ENCODE measurements at places on chromosomes 6 and 20. TPM values are rescaled to one million over a fixed set of nuclear protein-coding genes. Genes with fewer than 3 reads are reported as not detected.

The REM1 gene
- total RNA-seq, result 9.3 TPM

The ARMC12 gene
- 5.0 TPM for total RNA-seq

The ERVFRD-1 gene
- not detected for total RNA-seq

The OGFR gene
- 44.7 TPM for total RNA-seq

The TRIM15 gene
- not detected for total RNA-seq

The EDN3 gene
- 0.55 TPM for total RNA-seq

The CDH4 gene
- not detected for total RNA-seq

The AVP gene
- total RNA-seq, result not detected

The DSP gene
- 4.9 TPM for total RNA-seq

The ALDH5A1 gene
- 2.8 TPM for total RNA-seq

The RSPO3 gene
- total RNA-seq, result 11.7 TPM

The BTBD9 gene
- total RNA-seq, result 20.8 TPM

The GRM4 gene
- total RNA-seq, result not detected

The MUC21 gene
- total RNA-seq, result not detected

The CD109 gene
- total RNA-seq, result 22.9 TPM

The ZFAND3 gene
- 34.4 TPM for total RNA-seq

The CCN5 gene
- total RNA-seq, result 5.0 TPM

The F13A1 gene
- total RNA-seq, result 47.9 TPM

The UBD gene
- total RNA-seq, result 0.71 TPM

The VARS1 gene
- 25.0 TPM for total RNA-seq

Measured in sigmoid colon (tissue), 7 donors.